Skin of body (tissue), 3 donors: ENCODE measurements at places on chromosomes 7 and 10.
A peak's percentile ranks its signal among the peaks of the same experiment; 100 is the strongest.

DNA sequence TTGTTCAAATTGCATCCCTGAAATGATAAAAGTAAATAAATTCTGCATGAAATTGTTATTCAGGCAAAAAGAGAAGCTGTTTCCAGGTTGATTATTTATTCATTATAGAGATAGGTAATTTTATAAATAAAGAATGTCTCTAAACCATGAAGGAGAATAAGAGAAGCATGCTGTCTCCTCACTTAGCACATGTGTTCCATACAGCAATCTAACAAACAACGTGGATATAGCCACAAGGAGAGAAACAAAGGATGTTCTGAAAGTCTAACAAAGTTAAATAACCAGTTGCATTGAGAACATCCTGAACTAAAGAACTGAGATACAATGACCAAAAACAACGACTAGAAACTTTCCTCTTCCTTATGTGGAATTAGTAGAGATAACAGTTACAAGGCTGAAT is 50.8 kb downstream of the NEBL start:
- DNase-seq: no peak

- DNase-seq: no peak
Observed at GRCh38 chr7:22784346-22784745, 38.3 kb downstream of the TOMM7 start.

GRCh38 chr7:42932811-42933591 is 825 bp downstream of the MRPL32 start:
- peak; percentile 66 for DNase-seq

DNA sequence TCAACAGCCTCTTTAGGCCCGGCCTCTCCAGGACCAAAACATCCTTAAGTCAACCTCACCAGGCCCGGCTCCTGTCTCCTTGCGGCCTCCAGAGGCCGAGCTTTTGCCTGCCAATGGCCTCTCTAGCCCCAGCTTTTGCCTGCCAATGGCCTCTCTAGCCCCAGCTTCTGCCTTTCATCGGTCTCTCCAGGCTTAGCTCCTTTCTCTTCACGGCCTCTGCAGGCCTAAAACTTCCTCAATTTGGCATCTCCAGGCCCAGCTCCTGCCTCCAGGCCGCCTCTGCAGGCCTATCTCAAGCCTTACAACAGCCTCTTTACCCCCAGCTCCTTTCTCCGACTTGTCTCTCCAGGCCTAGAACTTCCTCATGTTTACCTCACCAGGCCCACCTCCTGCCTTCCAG is 15.7 kb upstream of the TMEM248 start:
- no peak for DNase-seq

GRCh38 chr10:100730725-100731406 is 14.5 kb upstream of the PAX2 start:
- DNase-seq: no peak

GRCh38 chr7:80014511-80014910 is 120.1 kb upstream of the GNAI1 start:
- DNase-seq: no peak

DNA sequence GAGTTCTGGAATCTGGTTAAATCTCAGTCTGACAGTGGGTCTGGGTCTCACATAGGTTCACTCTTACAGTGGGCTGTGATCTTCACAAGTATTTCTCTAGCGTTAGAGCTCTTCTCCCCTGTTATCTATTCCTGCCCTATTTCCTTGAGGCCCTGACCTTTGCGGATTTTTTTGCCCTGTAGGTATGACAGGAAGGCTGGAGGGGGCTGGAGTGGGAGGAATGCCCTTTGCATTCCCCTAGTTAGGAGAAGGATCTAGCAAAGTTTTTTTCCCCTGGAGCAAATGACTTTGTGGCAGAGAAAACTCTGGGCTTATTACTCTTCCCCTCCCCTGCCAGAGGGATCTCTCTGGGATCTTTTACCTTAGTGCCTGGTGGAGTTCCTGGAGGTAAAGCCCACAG is 49.2 kb downstream of the GALNT11 start:
- DNase-seq: no peak

DNA sequence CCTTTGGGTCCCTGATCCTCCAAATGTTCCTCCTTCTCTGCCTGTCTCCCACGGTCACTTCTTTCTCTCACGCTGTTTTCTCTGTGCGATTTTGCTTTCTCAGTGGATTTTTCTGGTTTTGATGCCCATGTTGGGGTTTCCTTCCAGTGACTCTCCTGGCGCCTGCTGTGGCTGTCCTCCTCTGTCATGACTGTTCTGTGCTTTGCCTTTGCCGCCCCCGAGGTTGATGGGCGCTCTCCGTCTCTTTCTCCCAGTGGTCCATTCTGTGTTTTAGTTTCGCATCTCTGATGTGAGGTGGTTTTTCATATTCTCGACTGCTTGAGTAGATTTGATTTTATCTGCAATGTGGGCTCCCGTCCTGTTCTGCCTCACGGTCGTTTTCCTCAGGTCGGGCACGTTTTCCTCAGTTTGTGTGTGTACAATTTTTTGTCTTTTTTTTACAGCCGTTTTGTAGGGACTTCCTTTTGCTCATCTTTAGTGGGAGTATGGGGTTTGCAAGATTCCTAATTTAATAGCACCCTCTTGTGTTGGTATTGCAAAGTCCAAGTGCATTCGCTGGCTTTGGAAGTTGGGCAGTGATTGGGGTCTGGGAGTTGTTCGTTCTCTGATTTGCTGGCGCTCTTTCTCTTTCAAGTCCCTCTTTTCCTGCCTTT is 100.0 kb downstream of the INPP5A start:
- peak; percentile 57 for DNase-seq

GRCh38 chr7:50335795-50336754 is 31.6 kb downstream of the IKZF1 start:
- DNase-seq: no peak

DNA sequence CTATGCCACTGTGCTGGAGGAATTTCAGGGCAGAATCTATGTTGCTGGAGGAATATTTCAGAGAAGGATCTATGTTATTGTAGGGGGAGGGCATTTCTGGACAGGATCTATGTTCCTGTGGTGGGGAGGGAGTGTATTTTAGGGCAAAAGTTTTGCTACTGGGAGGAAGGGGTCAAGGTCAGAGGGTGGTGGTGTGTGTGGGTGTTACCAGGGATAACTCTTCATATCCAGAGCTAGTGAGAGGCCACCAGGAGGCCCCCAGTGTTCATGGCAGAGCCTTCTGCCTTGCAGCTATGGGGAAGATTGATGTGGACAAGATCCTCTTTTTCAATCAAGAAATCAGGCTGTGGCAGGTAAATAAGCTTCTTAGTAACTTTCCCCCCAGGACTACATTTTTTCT is 2.0 kb upstream of the STRA8 start:
- no peak for DNase-seq

- no peak for DNase-seq
Observed at GRCh38 chr10:131751827-131752775, 148.7 kb upstream of the PPP2R2D start.

DNA sequence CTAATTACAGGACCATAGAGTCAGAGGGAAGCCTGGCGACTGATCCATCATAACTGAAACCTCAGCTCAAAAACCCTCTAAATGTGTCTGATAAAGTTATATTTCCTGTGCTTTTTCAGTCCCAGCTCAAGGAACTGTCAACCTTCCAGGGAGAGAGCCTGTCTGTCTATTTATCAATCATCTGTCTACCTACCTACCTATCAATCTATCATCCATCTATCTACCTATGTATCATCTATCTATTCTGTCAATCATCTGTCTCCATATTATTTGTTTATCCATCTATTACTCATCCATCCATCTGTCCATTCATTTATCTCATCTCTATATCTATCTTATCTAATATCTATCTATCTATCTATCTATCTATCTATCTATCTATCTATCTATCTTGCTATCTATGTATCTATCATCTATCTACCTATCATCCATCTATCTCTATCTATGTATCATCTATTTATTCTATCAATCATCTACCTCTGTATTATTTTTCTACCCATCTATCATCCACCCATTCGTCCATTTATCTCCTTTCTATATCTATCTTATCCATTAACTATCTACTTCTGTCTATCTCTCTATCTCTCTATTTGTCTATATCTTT is 161.4 kb downstream of the PRKCQ start:
- no peak for DNase-seq

DNA sequence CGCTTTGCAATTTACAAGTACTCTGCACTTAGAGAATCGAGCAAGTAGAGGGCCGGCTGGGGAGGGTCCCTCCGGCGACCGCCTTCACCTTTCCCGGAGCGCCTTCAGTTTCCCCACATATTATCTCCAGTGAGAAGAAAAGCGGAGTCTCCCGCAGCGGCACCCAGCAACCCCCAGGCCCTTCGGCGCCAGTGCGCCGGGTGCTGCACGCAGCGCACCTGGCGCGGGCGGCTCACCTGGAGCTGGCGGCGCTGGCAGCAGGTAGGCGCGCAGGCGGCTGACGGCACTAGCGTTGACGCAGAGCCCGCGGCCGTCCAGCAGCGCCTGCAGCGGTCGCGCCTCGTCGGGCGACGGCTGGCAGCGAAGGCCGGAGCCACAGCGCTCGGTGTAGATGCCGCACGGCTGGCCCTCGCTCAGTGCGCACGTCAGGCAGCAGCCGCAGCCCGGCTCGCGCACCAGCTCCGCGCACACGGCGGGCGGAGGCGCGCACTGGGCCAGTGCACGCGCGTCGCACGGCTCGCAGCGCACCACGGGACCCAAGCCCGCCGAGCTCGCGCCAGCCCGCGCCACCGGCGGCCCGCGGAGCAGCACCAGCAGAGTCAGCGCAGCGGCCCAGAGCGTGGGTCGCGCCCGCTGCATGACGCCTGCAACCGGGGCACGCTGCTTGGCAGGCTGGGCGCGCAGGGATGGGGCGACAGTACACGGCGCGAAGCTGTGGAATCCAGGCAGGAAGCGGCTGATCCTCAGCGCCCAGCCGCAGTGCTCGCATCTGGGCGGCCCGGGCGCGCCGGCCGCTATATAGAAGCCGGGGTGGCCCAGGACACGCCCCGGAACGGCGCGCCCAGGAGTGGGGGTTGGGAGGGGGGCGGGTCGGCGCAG is at the start of gene IGFBP3:
IGFBP3 (minus strand) TSS at position 771 of the 879 bp plus-strand sequence; CDS start at position 639, 132 bp downstream.
- peak; percentile 77 for DNase-seq

- DNase-seq: no peak
Observed at GRCh38 chr7:128132426-128133069, 101.3 kb upstream of the LRRC4 start.

- no peak for DNase-seq
Observed at GRCh38 chr7:111229181-111229740, 138.3 kb downstream of the LRRN3 start.

- DNase-seq: no peak
Observed at GRCh38 chr10:130403153-130404075, 267.2 kb downstream of the GLRX3 start.
